ENCODE measurements at places on chromosomes 7 and 10.

DNA sequence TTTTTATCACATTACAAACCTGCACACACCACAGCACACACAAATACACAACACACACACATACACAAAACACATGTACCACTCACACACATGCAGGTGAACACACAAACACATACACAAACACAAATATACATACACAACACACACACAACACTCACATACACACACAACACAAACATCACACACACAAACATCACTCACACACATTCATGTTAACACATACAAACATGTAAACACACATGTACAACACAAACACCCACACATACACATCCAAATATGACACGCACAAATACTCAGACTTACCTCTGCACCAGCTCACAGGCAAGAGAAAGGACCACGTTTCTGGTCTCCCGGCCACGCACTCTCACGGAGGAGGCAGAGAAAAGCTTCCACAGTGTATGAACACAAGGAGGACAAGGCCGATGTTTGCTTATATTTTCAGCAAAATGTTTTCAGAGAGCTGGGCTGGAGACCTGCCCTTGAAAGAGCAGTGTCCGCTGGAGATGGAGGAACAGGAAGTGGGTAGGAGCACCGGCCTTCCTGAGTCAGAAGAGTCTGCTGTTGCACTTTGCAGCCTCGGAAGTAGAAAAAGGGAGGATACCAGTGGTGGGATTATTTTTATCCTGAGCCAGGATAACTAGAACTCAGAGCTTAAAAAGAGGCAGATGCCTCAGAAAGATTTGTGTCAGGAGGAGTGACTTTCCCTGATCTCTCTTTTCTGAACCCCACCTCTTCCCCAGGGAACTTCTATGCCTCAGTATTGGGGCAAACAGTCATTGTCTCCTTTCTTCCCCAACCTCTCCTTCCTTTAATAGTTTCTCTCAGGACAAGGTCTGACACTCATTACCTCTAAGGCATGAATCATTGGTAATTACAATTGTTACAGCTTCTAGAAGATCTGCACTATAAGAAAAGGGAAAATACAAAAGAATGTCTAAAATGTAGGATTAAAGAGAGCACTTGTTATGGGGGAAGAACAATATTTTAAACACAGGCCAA, at the start of gene GIMAP6:
TSS of gene GIMAP6 (minus strand) at position 520 of the 999 bp plus-strand sequence. CDS start 2,243 bp downstream, outside the sequence.
- no peaks in the 10 kb centered on the region for H3K36me3 ChIP-seq
- H3K4me3 ChIP-seq: peak within 1 kb of the TSS; percentile 37
- no peaks in the 10 kb centered on the region for H3K27me3 ChIP-seq
- no peak for DNase-seq
- H3K27ac ChIP-seq: peak within 1 kb of the TSS; percentile 59

DNA sequence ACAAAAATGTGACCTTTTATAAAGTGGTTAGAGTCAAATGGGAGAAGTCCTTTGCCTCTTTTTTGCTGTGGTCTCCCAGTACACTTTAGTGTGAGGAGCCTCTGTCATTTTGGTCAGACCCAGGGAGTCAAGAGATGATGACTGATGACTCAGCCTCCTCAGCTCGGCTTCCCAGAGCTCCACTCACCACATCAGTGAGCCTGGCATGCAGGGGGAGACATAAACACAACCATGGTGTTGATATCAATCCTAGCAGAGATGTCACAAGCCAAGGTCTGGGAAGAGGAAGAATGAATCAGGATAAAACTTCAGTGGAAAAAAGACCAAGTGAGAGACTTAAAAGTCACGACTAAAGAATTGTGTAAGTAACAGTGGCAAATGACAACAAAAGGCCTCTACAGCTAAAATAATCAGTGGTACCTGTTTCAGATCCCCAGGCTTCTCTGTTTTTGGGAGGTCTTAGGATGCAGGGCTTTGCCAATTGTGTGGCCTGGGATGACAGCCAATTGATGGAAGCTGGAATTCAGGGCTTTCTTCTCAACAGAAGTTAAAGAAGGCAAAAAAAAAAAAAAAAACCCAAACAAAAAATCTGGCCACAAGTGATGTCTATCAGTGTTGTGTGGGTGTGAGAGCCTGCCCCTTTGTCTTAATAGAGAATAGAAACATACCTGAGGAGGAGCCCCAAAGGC, 50.2 kb downstream of the TFAM start:
- no peak overlapping the region for H3K27ac ChIP-seq
- peaks cover 11% of the 10 kb centered on the region for H3K4me1 ChIP-seq
- no peaks in the 10 kb centered on the region for H3K36me3 ChIP-seq
- DNase-seq: no peak
- no peaks in the 10 kb centered on the region for H3K27me3 ChIP-seq

DNA sequence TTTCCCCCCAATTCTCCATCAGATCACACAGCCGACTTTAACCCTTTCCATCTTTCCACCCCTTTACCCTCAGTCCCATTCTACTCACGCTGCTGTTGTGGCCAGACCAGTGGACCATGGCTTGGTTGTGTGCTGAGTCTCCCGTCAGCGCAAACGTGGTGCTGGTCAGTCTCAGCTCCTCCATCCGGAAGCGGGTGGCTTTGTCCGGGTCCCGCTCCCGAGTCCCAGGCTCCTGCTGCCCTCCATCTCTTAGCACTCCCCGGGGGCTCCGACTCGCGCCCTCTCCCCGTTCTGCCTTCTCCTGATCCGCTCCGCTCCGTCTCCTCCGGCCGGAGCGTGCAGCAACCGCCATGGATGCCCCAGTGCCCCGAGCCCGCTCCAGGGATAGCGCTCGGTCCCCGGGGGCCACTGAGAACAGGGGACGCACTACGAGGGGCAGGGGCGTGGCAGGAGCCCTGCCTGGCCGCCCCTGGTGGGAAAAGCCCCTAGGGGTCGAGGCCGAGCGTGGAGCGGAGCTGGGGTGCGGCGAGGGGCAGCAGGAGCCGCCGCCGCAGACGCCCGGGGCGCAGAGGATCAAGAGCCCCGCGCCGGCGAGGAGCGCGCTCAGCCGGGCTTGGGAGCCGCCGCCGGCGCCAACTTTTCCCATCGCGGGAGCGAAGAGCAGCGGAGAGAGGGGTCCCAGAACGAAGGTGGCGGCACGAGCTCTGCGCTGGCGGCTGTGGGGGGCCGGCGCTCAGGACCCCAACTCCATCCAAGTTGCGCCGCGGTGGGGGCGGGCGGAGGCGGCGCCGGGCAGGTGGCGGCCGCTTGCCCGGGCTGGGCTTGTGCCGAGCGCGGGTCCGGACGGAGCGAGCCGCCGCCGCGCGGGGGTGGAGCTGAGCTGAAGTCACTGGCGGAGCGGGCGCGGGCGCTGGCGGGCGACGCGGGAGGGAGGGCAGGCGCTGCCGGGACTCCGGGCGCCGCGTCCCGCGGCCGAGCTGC, at the start of gene SORCS1:
TSS of gene SORCS1 (minus strand) at position 826 of the 981 bp plus-strand sequence.
- H3K27ac ChIP-seq: peak within 1 kb of the TSS; percentile 41
- H3K27me3 ChIP-seq: peaks cover 4% of the 10 kb centered on the region
- H3K4me3 ChIP-seq: peak within 1 kb of the TSS; percentile 34
- no peak for DNase-seq
- H3K4me1 ChIP-seq: no peaks in the 10 kb centered on the region
- H3K36me3 ChIP-seq: no peaks in the 10 kb centered on the region

GRCh38 chr7:7257899-7258692, 75.8 kb downstream of the C1GALT1 start:
- H3K4me1 ChIP-seq: no peaks in the 10 kb centered on the region
- H3K4me3 ChIP-seq: no peak overlapping the region
- DNase-seq: no peak
- no peaks in the 10 kb centered on the region for H3K36me3 ChIP-seq
- no peak overlapping the region for H3K27ac ChIP-seq

DNA sequence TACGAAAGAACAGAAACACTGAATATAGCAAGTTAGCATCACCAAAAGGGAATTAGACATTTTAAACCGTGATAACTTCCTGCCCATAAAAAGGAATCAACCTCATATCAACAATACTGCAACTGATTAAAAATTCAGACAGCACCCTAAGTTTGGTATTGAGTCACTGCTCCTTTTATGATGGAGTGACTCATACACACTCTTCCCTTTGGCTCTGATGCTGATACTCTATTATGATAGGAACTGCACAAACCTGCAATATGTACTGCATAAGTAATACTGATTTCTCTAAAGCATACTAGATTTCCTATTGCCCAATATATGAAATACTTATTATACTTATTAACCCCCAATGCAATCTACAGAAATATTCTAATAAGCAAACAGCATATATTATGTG, 118.7 kb downstream of the PARD3 start:
- no peaks in the 10 kb centered on the region for H3K27me3 ChIP-seq
- no peak for DNase-seq
- H3K4me3 ChIP-seq: no peak overlapping the region

DNA sequence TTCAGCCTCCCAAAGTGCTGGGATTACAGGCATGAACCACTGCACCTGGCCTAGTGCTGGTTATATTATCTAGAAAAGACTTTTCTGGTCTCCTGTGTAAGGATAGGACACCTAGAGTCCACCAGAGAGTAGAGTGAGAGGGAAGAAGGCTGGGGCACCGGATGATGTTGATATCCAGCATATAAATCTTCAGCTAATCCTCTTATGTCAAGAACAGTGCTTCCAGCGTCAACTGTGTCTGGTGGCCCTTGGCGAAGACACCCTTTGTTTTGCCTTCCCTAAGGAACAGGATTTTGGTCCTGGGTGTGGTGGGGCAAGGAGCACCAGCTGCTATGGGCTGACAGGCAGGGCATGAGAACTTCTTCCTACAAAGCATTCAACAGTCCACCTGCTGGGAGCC, 16.3 kb upstream of the INMT start:
- DNase-seq: no peak
- peaks cover 3% of the 10 kb centered on the region for H3K4me1 ChIP-seq
- H3K4me3 ChIP-seq: no peak overlapping the region
- no peak overlapping the region for H3K27ac ChIP-seq
- H3K36me3 ChIP-seq: no peaks in the 10 kb centered on the region

GRCh38 chr7:138151731-138152577, 75.7 kb downstream of the AKR1D1 start:
- H3K36me3 ChIP-seq: no peaks in the 10 kb centered on the region
- no peak overlapping the region for H3K4me3 ChIP-seq
- H3K4me1 ChIP-seq: no peaks in the 10 kb centered on the region
- H3K27ac ChIP-seq: no peak overlapping the region
- no peaks in the 10 kb centered on the region for H3K27me3 ChIP-seq

DNA sequence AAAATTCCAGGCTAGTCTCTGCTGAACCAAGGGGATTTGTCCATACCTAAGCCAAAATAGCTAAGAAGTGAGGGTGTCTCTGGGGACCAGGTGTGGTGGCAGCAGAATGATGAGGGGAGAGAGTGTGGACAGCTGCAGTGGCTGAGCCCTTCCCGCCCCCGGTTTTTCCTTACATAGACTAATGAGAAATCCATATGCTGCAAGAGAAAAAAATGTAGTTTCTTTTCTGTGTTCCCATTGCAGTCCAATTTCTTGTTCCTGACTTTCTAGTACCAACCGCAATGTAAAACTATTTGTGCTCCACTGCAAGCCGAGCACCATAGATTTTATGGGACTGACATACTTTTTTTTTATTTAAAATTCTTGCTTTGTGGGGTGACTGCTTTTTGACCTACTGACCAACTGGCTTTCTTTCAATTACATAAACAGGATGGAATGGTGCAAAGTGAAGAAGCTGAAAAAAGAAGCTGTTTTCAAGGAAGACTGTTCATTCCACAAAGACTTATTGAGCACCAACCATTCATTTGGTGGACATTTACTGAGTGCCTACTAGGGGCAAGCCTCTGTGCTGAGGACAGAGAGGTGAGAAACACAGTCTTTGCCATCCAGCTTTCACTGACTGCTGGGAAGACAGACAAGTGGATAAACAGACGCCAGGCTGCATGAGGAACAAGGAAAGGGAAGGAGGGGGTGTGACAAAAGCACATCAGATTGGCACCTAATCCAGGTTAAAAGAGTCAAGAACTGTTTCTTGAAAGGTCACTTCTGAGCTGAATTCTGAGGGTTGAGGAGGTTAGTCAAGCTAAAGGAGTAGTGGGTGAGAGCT, 9.8 kb downstream of the CEP41 start:
- no peaks in the 10 kb centered on the region for H3K27me3 ChIP-seq
- no peak for DNase-seq
- peak overlapping the region; percentile 47 for H3K27ac ChIP-seq
- H3K4me3 ChIP-seq: peak overlapping the region; percentile 7
- H3K4me1 ChIP-seq: peaks cover 25% of the 10 kb centered on the region

- no peaks in the 10 kb centered on the region for H3K36me3 ChIP-seq
- no peaks in the 10 kb centered on the region for H3K4me1 ChIP-seq
- H3K27me3 ChIP-seq: no peaks in the 10 kb centered on the region
Observed at GRCh38 chr10:117408436-117409384, 33.5 kb upstream of the PDZD8 start.

- no peak overlapping the region for H3K27ac ChIP-seq
- peaks cover 48% of the 10 kb centered on the region for H3K27me3 ChIP-seq
- H3K36me3 ChIP-seq: no peaks in the 10 kb centered on the region
- no peak for DNase-seq
- no peak overlapping the region for H3K4me3 ChIP-seq
- H3K4me1 ChIP-seq: peaks cover 32% of the 10 kb centered on the region
Observed at GRCh38 chr10:123139521-123140163, 3.9 kb downstream of the HMX3 start.

GRCh38 chr10:101260764-101261481, 31.7 kb upstream of the LBX1 start:
- no peaks in the 10 kb centered on the region for H3K4me1 ChIP-seq
- no peak overlapping the region for H3K27ac ChIP-seq
- H3K4me3 ChIP-seq: no peak overlapping the region
- no peaks in the 10 kb centered on the region for H3K36me3 ChIP-seq
- no peak for DNase-seq

DNA sequence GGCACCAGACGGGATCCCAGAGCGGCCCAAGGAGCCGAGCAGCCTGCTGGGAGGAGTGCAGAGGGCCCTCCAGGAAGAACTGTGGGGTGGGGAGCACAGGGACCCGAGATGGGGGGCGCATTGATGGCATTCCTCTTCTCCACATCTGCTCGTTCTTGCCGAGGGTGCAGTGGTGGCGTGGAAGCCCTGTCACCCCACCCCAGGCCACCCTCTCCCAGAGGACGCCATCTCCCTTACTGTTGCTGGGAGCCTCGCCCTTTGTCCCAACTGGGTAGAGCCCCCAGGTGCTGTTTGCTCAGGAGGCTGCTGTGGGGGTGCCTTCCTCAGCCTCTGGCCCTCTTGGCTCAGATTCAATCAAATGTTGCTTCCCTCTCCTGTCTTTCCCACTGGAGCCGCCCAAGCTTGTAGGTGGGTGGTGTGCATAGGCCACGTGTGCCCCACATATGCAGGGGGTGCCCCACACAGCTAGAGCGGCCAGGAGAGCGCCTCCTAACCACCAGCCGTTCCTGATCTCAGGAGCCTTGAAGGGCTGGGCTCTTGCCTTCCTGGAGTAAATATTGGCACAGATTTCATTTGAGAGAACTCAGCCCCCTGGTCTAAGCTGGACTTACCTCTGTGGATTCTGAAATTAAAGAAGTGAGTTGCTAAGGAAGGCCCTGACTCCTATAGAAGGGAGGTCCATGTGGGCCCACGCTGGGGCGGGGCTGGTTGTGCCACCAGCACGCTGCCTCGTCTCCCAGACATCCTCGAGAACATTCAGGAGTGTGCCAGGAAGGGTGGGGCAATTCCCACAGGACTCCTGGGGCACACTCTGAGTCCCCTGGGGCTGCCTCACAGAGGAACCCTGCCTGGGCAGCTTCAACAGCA, 39.2 kb downstream of the ZNF467 start:
- peaks cover 19% of the 10 kb centered on the region for H3K36me3 ChIP-seq
- no peak overlapping the region for H3K4me3 ChIP-seq
- no peak overlapping the region for H3K27ac ChIP-seq
- DNase-seq: no peak
- no peaks in the 10 kb centered on the region for H3K27me3 ChIP-seq

All from vagina (tissue), 2 donors.